ENCODE measurements at places on chromosomes 11 and 22.

GRCh38 chr22:41582694-41583093 is 6.9 kb downstream of the PMM1 start:
- no peak for DNase-seq

GRCh38 chr11:113420808-113421207 is 33.2 kb downstream of the ANKK1 start:
- DNase-seq, result no peak

- DNase-seq, result no peak
Observed at GRCh38 chr22:29186302-29186701, 19.4 kb upstream of the EMID1 start.

- no peak for DNase-seq
Observed at GRCh38 chr22:43269646-43270045, 73.5 kb downstream of the SCUBE1 start.

GRCh38 chr11:14451825-14452224 is 47.8 kb downstream of the COPB1 start:
- no peak for DNase-seq

DNA sequence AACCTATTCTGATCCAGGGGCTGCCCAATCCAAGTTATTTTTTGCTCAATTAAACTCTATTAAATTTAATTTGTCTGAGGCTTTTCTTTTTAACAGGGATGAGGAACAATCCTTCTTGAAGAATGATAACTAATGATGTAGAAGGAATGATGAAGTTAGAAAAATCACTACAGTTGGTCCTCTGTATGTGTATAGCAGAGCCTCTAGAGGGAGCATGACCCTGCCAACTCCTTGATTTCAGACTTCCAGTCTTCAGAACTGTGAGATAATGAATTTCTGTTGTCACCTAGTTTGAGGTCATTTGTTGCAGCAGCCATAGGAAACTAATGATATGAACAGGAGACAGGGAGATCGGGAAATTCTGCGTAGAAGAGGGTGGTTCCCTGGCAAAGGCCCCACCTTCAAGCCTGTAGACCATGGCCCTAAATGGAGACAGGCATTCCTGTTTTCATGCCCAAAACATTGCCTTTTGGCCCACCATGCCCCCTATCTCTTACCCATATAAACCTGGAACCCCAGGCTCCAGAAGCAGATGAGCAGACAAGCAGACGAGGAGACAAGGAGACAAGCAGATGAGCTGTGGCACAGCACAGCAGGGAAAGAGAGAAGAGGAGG is 7.7 kb upstream of the QSER1 start:
- no peak for DNase-seq

- no peak for DNase-seq
Observed at GRCh38 chr11:95486466-95486865, 255.5 kb upstream of the SESN3 start.

DNA sequence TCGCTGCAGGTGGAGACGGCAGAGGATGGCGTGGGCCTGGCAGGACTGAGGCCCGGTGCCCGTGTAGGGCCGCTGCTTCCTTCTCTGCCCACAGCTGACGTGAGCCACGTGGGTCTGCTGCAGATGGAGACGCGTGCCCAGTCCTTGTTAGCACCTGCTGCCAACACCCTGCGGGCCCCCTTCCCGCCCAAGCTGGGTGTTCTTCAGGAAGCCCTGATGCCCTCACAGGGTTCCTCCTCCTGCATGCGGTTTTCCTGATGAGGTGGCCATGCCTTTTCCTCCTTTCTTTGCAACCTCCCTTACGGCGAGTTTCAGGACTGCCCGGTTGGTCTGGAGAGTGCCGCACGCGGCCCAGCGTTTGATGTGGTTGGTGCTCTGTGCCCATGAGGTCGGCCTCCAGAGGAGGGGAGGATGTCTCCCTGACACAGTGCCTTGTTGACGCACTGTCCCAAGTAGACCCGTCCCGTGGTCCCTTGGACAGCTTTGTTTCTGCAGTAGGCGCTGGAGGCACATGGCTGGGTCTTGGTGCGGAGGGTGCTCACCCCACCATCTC is 44.7 kb downstream of the AP2A2 start:
- no peak for DNase-seq

DNA sequence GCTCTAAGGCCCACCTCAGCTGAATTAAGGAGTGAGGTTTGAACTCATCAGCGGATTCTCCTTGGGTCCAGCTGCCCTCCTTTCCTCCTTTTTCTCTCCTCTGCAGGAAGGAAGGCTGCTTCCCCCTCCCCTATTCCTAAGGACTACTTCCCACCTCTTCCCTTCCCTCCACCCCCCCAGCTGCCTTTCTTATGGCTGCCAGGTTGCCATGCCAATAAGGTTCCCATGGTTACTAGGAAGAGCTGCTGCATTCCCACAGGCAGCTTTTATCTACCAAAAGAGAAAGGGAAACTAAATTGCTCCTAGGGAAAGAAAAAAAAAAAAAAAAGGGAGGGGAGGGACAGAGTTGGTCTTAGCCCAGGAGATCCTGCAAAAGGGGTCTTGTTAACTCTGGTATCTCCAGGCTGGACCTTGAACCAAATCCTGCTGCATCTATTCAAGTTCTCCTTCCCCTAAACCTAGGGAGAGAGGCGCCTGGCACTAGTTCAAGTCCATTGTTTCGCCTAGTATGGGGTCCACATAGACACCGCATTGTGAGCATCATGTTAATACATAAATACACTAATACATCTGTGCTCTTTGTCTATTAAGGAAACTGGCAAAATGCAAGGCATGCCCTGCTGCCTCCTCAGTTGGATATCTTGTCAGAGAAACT is 21.2 kb upstream of the FEZ1 start:
- DNase-seq, result no peak

GRCh38 chr11:103370076-103370475 is 260.9 kb downstream of the DYNC2H1 start:
- DNase-seq, result no peak

GRCh38 chr22:45314054-45314721 is 4.5 kb downstream of the FAM118A start:
- DNase-seq, result no peak

- DNase-seq, result no peak
Observed at GRCh38 chr22:49053578-49053977, 774.1 kb downstream of the BRD1 start.

DNA sequence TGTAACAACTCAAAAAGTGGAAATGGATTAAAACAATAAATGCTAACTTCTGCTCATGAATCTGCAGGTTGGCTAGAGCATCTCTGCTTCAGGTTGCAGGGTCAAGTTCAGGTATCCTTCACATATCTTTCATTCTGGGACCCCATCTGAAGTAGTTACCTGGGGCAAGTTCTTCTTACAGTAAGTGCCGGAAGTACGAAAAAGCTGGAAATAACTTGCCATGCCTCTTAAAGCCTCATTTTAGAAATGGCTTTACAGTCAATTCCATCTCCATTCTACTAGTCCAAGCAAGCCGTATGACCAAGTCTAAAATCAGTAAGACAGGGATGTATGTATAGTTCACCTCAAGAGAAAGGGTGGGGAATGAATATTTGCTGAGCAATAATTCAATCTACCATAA is 93.7 kb downstream of the FCHSD2 start:
- no peak for DNase-seq

DNA sequence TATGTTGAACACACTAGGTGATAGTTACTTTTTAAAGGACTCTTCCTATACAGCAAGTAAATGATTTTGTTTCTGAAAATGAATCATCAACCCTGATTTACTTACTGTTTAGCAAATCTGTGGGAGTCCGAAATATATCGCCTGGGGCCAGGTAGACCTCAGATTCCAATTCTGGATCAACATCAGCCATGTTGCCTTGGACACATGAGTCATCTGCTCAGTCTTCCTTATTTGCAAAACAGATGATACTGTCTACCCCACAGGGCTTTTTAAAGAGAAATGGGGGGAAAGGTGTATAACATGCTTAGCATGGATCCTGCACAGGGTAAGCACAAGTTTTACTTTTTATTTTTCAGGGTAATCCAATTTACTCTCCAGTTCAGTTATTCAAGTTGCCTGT is 324.2 kb downstream of the TENM4 start:
- DNase-seq, result no peak

DNA sequence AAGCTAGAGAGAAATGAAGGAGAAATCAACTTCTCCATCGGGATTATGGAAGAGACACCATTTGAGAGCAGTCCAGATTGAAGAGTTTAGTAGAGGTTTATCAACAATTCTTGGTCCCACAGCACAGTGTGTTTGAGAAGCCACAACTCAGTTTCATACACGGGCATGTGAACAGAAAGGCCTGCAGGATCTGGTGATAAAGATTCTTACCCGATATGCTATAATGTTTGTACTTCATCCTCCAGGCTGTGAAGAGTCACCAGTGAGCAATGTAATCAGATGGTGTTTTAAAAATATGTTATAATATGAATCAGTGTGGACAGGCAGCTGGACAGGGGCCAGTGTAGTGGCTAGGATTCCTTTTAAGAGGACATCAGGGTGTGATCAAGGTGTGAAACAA is 29.7 kb upstream of the VWA5A start:
- DNase-seq, result no peak

GRCh38 chr11:80782135-80782885 is 1341.5 kb upstream of the TENM4 start:
- DNase-seq, result no peak

DNA sequence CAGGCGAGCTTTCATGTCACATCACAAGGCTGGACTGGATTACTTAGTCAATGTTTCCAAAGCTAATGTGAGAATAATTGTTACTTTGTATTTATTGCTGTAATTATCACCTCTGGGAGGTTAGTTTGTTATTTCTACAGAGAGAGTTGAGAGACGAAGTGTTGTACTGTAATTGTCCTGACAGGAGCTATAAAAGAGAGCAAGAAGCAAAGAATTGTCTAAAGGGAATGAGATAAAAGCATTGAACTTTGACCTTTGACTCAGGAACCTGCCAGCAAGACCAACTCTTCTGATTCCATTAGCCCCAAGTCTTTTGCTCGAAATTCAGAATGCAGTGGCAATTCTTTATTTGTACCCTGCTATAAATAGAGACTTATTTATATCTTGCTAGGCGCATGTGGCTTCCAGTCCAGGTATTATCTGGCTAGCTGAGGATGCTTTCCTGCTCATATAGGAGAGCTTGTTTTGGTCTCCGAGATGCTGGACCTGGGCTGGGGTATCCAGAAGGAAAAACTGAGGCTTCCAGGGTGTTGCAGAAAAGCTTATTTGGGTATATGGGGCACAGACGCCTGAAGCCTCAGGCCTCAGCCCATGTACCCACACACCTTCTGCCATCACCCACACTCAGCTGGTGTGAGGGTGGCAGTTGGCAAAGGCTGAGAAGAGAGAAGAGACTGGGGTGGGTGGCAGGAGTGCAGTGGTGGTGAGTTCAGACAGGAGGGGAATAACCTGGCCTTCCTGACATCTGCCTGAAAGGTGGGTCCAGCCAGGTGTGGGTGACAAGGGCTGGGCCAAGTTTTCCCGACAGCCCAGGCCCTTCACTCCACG is 40.7 kb downstream of the SYT13 start:
- DNase-seq, result no peak

DNA sequence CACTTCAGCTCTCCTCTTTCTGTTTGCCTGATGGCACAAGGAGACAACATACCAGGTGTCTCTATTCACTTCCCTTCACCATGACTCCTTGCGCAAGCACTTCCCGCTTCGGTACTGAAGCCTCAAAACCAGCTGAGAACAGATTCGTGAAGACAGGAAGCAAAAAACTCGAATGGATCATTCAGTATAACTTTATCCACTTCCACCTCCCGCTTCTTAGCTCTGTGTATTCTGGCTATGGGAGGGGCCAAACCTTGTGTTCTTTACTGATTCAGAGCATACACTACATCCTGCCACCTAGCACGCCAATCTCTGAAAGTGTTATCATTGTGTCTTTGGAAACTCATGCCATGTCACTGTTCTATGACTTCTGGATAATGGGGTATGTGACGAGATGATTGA is 62.2 kb upstream of the ADA2 start:
- no peak for DNase-seq

DNA sequence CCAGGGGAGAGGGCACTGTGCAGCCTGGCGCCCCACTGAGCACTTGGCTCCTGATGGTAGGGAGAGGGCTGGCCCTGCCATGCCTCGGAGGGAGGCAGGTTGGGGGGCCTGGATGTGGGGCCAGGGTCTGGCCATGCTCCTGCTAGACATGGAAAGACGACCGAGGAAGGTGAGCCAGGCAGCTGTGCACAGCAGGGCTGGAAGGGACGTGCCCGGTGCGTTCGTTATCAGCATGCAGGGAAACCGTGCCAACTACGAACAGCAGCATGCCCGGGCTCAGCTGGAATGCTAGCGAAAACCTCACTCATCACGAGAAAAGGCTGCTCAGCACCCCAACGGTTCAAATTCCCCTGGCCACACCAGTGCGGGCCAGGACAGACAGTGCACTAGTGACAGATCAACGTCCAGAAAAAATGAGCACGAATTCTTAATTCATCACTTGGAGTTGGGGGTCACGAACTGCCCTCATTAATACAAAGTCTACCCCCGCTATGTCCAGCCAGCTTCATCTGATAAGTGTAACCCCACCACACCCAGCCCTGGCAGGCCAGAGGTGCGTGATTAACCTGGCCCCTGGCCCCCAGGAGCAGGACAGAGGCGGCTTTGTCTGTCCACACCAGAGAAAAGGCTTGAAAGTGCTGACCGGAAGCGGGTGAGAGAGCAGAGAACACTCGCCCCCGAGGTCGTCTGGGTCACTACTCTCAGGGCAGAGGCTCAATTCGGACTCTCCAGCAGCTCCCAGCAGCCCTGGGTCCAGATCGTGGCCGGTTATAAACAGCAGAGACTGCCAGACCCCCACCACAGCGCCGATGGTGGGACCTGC is 84.2 kb downstream of the CELSR1 start:
- no peak for DNase-seq

GRCh38 chr11:66414120-66414934 is 6.5 kb upstream of the NPAS4 start:
- no peak for DNase-seq

DNA sequence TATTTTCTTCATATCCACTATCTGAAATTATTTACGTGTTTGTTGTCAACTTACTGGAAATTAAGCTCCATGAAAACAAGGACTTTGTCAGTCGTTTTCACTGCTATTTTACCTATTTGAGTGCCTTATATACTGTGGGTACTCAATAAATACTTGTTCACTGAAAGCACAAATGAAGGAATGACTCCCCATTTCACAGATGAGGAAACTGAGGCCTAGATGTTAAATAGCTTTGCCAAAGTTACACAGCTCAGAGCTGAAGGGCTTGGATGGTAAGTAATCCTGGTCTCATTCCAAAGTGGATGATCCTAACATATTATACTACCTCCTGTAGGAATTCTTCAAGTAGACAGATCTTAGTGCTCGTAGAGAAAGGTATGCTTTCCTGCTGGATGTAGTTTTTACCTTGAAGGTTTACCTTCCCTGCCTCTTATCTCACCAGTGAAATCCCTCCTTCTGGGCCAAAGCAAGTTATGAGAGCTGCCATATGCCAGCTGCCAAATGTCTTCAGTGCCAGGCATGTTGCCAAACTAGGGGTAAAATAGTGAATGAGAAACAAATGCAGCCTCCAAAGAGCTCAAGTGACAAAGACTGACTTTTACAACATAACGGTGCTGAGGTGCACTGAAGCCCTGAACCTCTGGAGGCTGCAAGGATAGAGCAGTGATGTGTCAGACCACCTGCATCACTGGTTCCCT is 129.7 kb downstream of the TRIM44 start:
- no peak for DNase-seq

DNA sequence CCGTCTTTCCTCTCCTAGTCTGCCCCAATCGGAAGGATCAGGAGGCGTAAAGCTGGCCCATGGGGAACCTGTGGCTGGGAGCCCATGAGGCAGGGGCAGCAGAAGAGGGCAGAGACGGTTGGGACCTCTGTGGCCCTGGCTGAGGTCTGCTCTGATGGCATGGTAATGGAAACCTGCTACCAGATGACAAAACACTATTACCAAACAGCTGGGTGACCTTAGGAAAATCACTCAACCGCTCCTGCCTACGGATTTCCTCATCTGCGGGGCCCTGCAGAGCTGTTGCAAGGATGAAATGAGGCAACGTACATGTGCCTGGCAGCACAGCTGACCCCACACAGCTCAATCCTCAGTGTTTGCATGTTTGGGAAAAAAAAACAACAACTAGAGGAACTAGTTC is 4.6 kb downstream of the AP5B1 start:
- no peak for DNase-seq

Data from stimulated activated CD8-positive, alpha-beta memory T cell treated with anti-CD3 and anti-CD28 coated beads, Interleukin-4, amount 100 ng/mL, for 4 hours (primary cell).